ENCODE measurements at places on chromosomes 3 and 15. TPM values are rescaled to one million over a fixed set of nuclear protein-coding genes. Genes with fewer than 3 reads are reported as not detected.

PLOD2 gene
- 431 TPM for total RNA-seq

KY gene
- not detected for total RNA-seq

LRRC49 gene
- total RNA-seq = 10.0 TPM

BLM gene
- total RNA-seq = 21.3 TPM

STRIT1 gene
- total RNA-seq = not detected

ANKDD1A gene
- total RNA-seq = 2.0 TPM

ZNF80 gene
- not detected for total RNA-seq

MST1R gene
- 2.2 TPM for total RNA-seq

RHCG gene
- not detected for total RNA-seq

All from thoracic aorta endothelial cell (primary cell).